Activated T-cell treated with anti-CD3 and anti-CD28 coated beads, Interleukin-2, amount 50 U/mL, for 72 hours (primary cell): ENCODE measurements at places on chromosomes 13 and 19. TPM values are rescaled to one million over a fixed set of nuclear protein-coding genes. Genes with fewer than 3 reads are reported as not detected.

RRAS gene
- 11.3 TPM for total RNA-seq

GFY gene
- total RNA-seq, result not detected

GRCh38 chr19:20333508-20333907, 166.5 kb downstream of the ZNF486 start:
- H3K4me3 ChIP-seq, result no peak overlapping the region
- no peak for DNase-seq
- H3K27ac ChIP-seq, result no peak overlapping the region
- H3K27me3 ChIP-seq, result no peaks in the 10 kb centered on the region
- no peaks in the 10 kb centered on the region for H3K4me1 ChIP-seq

GRCh38 chr13:73073050-73073449, 14.2 kb downstream of the KLF5 start:
- no peak overlapping the region for H3K4me3 ChIP-seq
- DNase-seq, result no peak
- H3K4me1 ChIP-seq, result peaks cover 6% of the 10 kb centered on the region
- peaks cover 5% of the 10 kb centered on the region for H3K27me3 ChIP-seq

GRCh38 chr19:38830039-38830733, 1.4 kb downstream of the ECH1 start:
- H3K4me3 ChIP-seq, result peak overlapping the region; percentile 87
- no peak for DNase-seq
- H3K27ac ChIP-seq, result peak overlapping the region; percentile 54
- H3K27me3 ChIP-seq, result no peaks in the 10 kb centered on the region
- peaks cover 3% of the 10 kb centered on the region for H3K36me3 ChIP-seq
